ENCODE measurements at places on chromosomes 1 and 21. TPM values are rescaled to one million over a fixed set of nuclear protein-coding genes. Genes with fewer than 3 reads are reported as not detected.

DNA sequence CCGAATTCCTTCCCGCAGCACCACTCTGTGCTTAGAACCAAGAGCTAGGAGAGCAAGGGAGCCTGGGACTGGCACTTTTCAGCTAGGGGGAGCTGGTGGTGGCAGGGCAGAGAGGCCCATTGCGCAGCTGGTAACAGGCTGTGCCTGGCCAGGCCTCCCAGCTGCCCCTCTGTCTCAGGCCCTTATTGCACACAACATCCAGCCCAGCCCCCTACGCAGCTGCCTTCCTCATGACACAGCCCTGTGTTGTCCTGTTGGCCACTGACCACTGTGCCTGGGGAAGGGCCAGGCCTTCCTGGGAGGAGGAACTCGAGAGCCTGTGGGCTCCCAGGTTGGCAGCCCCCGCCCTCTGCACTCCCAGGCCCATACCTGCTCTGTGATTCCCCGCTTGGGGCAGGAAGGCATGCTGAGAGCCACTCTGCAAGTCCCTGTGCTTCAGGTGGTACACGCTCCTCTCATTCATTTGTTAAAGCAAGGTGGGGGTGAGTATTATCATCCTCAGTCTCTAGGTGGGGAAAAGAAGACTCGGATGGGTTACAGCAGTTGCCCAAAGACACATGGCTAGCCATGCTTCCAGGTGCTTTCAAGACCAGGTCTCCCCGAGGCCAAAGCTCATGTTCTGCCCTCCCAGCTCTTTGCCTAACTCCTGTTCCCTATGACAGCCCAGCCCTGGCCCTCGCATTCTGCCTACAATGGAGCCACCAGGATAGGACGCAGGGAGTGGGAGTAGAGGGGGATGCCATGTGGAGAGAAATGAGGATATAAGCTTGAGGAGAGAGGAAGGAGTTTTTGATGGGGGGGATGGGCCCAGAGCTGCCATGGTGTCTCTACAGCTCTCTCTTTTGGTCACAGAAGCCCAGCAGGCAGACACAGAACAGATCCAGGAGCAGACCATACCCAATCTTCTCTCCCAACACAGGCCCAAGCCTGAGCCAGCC is 81.8 kb downstream of the TMEM53 start:
- H3K27me3 ChIP-seq: no peaks in the 10 kb centered on the region
- no peak for DNase-seq
- no peaks in the 10 kb centered on the region for H3K4me1 ChIP-seq
- no peak overlapping the region for H3K27ac ChIP-seq
- no peak overlapping the region for H3K4me3 ChIP-seq

DNA sequence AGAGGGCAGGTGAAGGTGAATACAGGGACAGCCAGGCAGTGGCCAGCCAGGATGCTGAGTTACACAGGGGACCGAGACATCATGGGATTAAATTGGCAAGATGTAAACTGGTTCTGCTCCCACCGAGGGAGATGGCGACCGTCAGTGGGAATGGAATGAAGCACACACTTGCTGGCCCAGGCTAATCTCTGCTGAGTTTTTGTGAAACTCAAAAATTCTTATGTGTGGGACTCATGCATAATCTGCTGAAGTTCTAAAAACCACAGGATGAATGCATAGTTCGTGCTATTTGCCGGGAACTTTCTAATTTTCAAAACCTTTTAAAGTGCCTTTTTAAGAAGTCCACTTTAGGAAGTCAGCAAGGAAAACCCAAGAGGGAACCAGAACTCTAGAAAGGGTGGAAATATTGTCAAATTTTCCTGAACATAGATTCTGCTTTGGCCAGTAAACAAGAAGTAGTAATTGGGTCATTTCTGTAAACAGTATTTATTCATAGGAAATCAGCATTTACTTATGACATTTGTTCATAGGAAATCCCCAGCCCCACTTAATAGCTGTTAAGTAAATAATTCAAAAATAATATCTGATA is 85.4 kb upstream of the ROR1 start:
- H3K27ac ChIP-seq: no peak overlapping the region
- no peak overlapping the region for H3K4me3 ChIP-seq
- H3K27me3 ChIP-seq: no peaks in the 10 kb centered on the region

- H3K27ac ChIP-seq: no peak overlapping the region
- H3K4me1 ChIP-seq: peaks cover 4% of the 10 kb centered on the region
- DNase-seq: no peak
- no peaks in the 10 kb centered on the region for H3K36me3 ChIP-seq
- H3K27me3 ChIP-seq: peaks cover 24% of the 10 kb centered on the region
Observed at GRCh38 chr1:119293797-119294196, 74.8 kb upstream of the HAO2 start.

- no peak overlapping the region for H3K4me3 ChIP-seq
- H3K27me3 ChIP-seq: no peaks in the 10 kb centered on the region
- H3K4me1 ChIP-seq: peaks cover 12% of the 10 kb centered on the region
- no peaks in the 10 kb centered on the region for H3K36me3 ChIP-seq
Observed at GRCh38 chr1:10835822-10836421, 39.5 kb upstream of the CASZ1 start.

DNA sequence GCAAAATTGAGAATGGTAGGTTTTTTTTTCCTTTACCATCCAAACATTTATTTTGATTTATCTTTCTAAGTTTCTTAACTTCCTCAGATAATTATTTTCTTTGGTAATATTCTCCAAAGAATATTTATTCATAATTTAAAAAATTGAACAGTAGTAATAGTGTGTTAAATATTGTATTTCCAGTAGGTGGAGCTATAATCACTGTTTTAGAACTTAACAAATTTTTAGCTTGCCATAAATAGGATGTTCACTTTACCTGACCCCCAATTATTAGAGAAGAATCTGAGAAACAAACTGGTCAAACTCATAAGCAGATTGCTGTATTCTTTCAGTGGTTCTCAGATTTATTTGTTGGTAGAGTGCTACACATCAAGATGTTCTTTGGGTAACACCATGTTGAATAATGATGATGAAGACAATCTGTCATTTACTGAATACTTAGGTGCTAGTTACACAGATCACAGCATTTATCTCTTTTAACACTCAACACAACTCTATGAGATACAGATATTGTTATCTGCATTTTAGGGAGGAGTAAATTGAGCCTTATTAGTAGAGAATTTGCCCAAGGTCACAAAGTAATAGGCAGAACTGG is 82.4 kb upstream of the GPR88 start:
- H3K27ac ChIP-seq: no peak overlapping the region
- no peaks in the 10 kb centered on the region for H3K4me1 ChIP-seq
- no peak for DNase-seq
- no peaks in the 10 kb centered on the region for H3K36me3 ChIP-seq
- no peak overlapping the region for H3K4me3 ChIP-seq
- H3K27me3 ChIP-seq: no peaks in the 10 kb centered on the region

The TP73 gene
- polyA plus RNA-seq: 0.23 TPM

- H3K36me3 ChIP-seq: no peaks in the 10 kb centered on the region
- H3K4me3 ChIP-seq: no peak overlapping the region
- no peak for DNase-seq
Observed at GRCh38 chr1:230621324-230622030, 20.8 kb upstream of the COG2 start.

The LDLRAD1 gene
- polyA plus RNA-seq: not detected

DNA sequence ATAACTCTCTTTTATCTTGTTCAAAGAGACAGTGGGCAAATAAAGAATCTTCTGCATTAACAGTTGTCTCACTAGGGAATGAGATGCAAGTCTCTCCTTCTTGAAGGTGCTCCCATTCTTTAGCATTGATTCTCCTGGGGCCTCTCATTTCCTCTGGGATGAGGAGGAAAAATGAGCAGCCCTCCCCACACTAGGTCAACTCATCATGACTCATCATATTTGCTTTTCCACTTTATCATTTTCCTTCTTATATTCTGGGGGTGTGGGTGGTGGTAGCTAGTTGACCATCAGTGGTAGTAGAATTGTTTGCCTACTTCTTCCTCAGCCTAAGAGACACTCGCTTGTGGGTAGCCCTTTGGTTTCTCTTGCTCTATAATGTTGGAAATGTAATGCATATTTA is 182.0 kb upstream of the C1orf87 start:
- no peaks in the 10 kb centered on the region for H3K36me3 ChIP-seq
- H3K4me3 ChIP-seq: no peak overlapping the region
- H3K27ac ChIP-seq: no peak overlapping the region
- no peaks in the 10 kb centered on the region for H3K27me3 ChIP-seq
- no peaks in the 10 kb centered on the region for H3K4me1 ChIP-seq

- no peak overlapping the region for H3K27ac ChIP-seq
- no peak overlapping the region for H3K4me3 ChIP-seq
- peaks cover 27% of the 10 kb centered on the region for H3K4me1 ChIP-seq
- H3K36me3 ChIP-seq: no peaks in the 10 kb centered on the region
- no peaks in the 10 kb centered on the region for H3K27me3 ChIP-seq
Observed at GRCh38 chr1:55645270-55645669, 430.1 kb upstream of the USP24 start.

- no peaks in the 10 kb centered on the region for H3K27me3 ChIP-seq
- no peak for DNase-seq
- H3K4me3 ChIP-seq: no peak overlapping the region
- H3K4me1 ChIP-seq: no peaks in the 10 kb centered on the region
Observed at GRCh38 chr1:243234978-243235647, 20.0 kb downstream of the CEP170 start.

The KLHDC7A gene
- polyA plus RNA-seq: not detected

GRCh38 chr21:35783721-35784120 is 276.6 kb downstream of the SETD4 start:
- H3K4me3 ChIP-seq: no peak overlapping the region
- no peaks in the 10 kb centered on the region for H3K4me1 ChIP-seq

- H3K4me1 ChIP-seq: peaks cover 6% of the 10 kb centered on the region
- no peak for DNase-seq
- H3K36me3 ChIP-seq: no peaks in the 10 kb centered on the region
- H3K27me3 ChIP-seq: no peaks in the 10 kb centered on the region
Observed at GRCh38 chr1:45772971-45773370, 22.5 kb upstream of the IPP start.

The SPRR2E gene
- polyA plus RNA-seq: 6.7 TPM

The ADCY10 gene
- polyA plus RNA-seq: 0.04 TPM

DNA sequence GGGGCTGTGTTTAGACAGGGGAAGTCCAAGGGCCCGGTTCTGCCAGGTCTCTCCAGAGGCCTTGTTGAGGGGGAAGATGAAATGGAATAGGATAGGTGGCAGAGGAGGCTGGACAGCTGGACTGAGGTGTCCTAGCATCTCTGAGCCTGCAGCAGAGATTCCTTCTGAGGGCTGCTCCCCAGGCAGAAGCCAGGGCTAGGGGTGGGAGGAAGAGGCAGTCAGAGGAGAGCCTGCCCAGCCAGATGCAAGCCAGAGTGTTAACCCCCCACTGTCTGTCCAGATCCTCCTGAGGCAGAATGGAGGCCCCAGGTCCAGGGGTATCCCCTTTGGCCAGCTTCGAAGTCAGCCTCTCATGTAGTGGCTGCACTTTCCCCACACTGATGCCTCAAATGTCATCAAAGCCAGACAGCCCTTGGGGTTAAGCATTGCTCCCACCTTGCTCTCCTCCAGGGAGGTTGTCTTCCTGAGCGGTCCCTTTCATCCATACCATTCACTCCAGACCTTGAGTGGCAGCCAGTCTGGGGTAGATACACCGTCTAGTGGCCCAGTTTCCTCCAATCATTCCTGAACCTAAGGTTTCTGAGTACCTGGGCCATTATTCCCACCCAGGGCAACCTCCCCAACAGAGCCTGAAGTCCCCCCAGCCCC is 1.7 kb downstream of the CSF1 start:
- peaks cover 11% of the 10 kb centered on the region for H3K4me1 ChIP-seq
- H3K27me3 ChIP-seq: peaks cover 23% of the 10 kb centered on the region
- no peak for DNase-seq
- H3K36me3 ChIP-seq: no peaks in the 10 kb centered on the region
- no peak overlapping the region for H3K27ac ChIP-seq

Data from keratinocyte (primary cell).